Femur (tissue), 1 donor: ENCODE measurements at places on chromosomes 16 and 17.

GRCh38 chr17:73801455-73802100 lies 157.3 kb upstream of the SDK2 start:
- DNase-seq: no peak

GRCh38 chr17:4691686-4692085 lies 12.3 kb downstream of the PELP1 start:
- DNase-seq: no peak

DNA sequence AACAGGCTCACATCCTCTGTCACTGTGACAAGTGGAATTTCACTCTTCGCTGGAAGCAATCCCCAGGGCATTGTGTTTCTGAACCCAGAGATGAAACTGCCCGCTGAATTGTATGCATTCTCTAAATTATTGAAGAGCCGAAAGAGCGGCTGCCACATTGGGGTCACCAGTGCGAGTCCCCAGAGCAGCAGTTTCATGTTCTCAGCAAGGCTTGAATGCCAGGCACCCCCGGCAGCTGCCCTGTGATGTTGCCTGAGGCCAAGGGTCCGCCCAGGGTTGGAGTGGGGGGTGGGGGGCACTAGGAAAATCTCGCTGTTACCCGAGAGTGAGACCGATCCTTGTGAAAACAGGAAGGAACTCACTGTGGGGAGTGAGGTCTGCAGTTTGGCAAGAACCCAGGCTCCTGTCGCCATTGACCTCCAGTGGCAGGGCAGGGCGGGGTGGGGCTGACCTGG lies 20.7 kb upstream of the BCAR1 start:
- DNase-seq: peak; percentile 39

- peak; percentile 29 for DNase-seq
These were observed 508 bp upstream of the TMC8 start for GRCh38 chr17:78130090-78130436.

DNA sequence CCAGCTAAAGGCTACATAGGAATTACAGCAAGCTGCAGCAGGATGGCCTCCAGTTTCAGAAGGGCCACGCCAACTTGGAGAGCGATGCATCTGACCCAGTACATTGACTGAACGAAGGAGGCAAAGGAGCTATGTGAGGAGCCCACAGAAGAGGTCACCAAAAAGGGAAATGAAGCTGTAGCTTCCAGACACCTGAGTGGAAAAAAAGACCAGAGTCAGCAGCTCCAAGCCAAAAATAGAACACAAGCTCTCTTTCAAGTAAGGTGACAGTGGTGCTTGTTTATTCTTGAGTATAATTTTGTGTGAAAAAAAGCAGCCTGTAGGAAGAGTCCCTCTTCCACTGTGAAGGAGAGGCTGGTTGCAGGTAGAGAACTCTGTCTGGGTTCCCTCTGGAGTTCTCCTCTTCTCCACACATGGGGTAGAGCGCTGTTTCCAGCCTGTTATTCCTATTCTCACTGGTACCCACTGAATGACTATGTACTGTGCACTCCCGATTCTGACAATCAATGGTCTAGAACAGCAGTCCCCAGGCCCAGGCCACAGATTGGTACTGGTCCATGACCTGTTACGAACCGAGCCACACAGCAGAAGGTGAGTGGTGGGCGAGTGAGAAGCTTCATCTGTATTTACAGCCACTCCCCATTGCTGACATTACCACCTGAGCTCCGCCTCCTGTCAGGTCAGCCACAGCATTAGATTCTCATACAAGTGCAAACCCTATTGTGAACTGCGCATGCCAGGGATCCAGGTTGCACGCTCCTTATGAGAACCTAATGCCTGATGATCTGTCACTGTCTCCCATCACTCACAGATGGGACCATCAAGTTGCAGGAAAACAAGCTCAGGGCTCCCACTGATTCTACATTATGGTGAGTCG lies 15.1 kb downstream of the CCL4 start:
- DNase-seq: no peak

- DNase-seq: no peak
These were observed 22.6 kb upstream of the ITGA3 start for GRCh38 chr17:50033316-50033715.

GRCh38 chr17:14032234-14032633 lies 37.1 kb upstream of the COX10 start:
- no peak for DNase-seq

- DNase-seq: no peak
These were observed 33.4 kb upstream of the MMD start for GRCh38 chr17:55454906-55455474.

- peak; percentile 84 for DNase-seq
These were observed 17.8 kb upstream of the NAGLU start for GRCh38 chr17:42518046-42518754.

DNA sequence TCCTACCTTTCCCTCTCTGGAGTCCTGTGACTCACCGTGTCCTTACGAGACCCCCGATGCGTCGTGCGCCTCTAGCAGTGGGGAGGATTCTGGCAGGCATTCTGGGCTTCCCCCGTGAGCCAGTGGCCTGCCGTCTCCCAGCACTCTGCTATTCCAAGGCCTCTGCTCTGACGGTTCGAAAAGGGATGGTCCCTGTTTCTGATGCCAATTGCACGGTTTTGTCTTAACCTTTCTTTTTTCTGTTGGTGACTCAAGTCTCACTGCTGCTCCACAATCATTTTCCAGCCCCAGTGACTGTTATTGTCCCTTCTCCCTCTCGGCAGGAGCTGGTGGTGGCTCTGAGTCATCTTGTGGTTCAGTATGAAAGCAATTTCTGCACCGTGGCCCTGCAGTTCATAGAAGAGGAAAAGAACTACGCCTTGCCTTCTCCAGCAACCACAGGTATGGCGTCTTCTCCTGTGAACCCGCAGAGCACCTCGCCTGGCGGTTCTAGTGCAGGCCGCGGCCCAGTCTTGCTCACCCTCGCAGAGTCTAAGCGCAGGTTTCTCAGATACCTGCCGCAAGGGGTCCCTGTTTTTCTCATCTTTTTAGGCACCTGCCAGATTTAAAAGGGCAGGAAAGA lies 100.1 kb upstream of the CHMP6 start:
- peak; percentile 70 for DNase-seq

DNA sequence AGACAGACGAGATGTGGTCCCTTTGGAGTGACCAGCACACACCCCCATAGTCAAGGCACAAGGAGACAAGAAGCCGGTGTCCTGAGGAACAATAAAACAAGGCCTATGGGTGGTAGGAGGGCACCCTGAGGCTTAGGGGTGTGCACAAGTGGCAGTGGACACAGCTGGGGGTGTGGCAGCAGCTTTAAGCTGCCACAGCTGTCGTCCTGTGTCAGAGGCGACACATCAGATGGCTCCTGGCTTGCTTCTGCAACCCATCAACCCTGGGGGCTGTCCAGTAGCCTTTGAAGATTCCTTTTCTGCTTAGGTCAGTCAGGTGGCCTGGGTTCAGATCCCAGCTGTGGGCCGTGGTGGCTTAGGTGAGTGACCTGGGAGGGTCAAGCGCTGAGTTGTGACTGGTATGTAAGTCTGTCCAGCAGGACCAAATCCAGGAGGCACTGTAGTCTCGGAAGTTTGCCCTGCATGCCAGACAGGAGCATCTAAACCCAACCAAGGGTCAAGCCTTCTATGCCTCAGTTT lies 15.8 kb downstream of the DRC3 start:
- DNase-seq: no peak

DNA sequence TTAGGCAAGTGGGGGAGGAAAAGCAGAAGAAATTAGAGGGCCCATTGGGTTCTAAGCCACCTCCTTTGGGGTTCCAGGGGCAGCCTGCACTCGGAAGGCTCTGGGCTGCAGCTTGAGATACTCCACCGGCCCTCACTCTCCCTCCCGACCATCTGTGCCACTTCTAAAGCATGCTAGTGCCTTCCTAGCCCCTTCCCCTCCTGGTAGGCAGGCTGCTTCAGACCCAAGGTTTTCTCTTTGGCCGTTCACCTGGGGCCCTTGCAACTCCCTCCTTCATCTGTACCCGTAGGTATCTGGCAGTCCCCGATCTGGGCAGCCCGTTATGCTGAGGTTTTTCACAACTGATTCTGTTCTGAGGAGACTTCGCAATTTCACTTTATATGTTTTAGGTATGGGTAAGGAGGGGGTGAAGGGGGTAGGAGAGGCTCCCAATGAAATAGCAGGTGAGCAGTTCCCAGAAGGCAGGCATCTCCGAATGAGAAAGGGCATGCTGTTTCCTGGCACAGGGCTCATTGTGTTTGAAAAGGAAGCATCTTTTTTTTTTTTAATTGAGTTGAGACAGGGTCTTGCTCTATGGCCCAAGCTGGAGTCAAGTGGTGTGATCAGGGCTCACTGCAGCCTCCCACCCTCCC lies 98.7 kb downstream of the RAB11FIP4 start:
- DNase-seq: no peak

GRCh38 chr16:28478506-28479180 lies 6.5 kb upstream of the NPIPB7 start:
- no peak for DNase-seq

- DNase-seq: no peak
These were observed 8.9 kb upstream of the KRTAP17-1 start for GRCh38 chr17:41324180-41325075.

- no peak for DNase-seq
These were observed 12.3 kb downstream of the ENPP7 start for GRCh38 chr17:79742951-79743476.

GRCh38 chr17:9973669-9974447 lies 68.8 kb upstream of the RCVRN start:
- no peak for DNase-seq

GRCh38 chr17:73510981-73511718 lies 133.1 kb downstream of the SDK2 start:
- no peak for DNase-seq

DNA sequence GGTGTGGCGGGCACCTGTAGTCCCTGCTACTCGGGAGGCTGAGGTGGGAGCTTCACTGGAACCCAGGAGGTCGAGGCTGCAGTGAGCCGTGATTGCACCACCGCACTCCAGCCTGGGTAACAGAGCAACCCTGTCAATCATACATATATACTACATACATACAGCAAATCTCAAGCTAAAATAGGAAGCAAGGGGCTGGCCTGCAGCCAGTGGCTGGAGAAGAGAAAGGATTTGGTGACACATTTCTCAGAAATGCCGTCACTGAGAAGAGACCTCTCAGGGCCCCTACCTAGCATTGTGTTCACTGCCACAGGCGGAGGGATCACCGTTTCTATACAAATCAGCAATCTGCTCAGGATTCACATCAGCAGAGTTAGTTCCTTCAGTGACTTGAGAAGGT lies 16.9 kb downstream of the NARF start:
- DNase-seq: no peak

DNA sequence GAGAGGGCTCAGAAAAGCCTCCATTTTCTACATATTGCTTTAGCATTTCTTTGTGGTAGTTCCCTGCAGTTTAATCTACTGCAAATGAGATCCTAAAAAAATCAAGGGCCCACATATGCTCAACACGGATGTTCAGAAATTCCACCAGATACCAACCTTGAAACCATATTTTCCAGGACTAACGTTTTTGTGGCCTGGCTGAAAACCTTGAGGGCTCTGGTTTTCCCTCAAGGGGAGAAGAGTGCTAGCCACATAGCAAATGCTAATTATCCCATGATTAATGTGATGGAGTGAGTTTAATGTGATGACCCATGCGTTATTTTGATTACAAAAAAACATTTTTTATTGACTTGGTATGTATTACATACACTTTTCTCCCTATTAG lies 68.9 kb downstream of the SNX11 start:
- no peak for DNase-seq

GRCh38 chr16:74936902-74937560 lies 47.9 kb downstream of the WDR59 start:
- peak; percentile 23 for DNase-seq

DNA sequence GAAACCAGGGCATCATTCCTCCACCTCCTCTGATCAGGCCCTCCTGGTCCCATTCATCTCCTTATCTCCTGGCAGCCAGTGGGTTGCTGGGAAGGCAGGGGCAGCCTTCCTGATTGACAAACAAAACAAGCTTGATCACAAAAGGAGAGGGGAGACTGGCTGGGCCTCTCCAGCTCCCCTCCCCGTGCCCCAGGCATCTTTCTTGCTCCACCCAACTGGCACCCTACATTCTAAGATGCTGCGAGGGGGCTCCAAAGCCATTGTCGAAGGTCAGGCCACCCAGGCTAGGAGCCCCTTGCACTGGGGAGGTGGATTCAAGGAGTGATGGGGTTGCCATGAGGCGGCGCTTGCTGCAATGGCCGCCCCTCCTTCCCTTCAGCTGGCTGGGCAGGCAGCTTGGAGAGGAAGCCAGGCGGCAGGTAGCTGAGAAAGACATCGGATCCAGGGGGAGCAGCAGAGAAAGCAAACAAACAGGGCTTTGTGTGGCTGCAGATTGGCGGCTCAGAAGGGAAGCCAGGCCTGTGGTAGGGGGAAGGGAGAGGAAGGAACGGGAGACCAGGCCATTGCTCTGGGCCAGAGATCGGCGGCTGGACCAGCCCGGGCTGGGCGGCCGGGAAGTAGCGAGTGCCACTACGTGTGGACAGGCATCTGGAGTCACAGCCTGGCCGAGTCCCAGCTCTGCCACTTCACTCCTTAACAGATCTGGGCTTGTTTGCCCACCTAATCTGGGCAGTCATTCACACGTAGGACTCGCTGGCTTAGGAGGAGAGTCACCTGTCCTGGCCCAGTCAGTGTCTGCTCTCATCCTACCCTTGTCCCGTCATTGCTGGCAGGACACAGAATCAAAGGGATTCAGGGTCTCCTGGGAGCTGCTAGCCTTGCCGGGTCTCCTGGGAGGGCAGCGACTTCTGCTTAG lies 12.3 kb downstream of the RAI1 start:
- peak; percentile 76 for DNase-seq

DNA sequence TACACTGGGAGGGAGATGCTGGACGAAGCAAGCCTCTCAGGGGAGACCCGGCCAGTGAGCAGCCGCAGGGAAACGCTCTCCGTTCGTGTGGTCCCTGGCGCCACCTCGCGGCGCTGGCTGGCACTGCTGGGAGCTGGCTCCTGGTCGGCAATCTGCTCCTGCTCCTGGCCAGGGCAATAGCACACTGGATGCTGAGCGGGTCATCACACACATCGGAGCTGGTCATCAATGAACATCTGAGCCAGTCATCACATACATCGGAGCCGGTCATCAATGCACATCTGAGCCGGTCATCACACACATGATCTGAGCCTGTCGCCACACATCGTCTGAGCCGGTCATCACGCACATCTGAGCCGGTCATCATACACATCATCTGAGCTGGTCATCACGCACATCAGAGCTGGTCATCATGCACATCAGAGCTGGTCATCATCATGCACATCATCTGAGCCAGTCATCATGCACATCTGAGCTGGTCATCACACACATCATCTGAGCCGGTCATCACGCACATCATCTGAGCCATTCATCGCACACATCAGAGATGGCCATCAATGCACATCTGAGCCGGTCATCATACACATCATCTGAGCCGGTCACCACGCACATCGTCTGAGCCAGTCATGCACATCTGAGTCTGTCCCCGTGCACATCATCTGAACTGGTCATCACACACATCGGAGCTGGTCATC lies 217.3 kb downstream of the RBFOX3 start:
- peak; percentile 87 for DNase-seq

- DNase-seq: no peak
These were observed 15.8 kb upstream of the TBX21 start for GRCh38 chr17:47717261-47717697.
